Activated T-helper 9 cell treated with anti-CD3 and anti-CD28 coated beads, Interleukin-2, amount 50 U/mL, for 16 hours (primary cell): ENCODE measurements at places on chromosomes 6 and 20.

DNA sequence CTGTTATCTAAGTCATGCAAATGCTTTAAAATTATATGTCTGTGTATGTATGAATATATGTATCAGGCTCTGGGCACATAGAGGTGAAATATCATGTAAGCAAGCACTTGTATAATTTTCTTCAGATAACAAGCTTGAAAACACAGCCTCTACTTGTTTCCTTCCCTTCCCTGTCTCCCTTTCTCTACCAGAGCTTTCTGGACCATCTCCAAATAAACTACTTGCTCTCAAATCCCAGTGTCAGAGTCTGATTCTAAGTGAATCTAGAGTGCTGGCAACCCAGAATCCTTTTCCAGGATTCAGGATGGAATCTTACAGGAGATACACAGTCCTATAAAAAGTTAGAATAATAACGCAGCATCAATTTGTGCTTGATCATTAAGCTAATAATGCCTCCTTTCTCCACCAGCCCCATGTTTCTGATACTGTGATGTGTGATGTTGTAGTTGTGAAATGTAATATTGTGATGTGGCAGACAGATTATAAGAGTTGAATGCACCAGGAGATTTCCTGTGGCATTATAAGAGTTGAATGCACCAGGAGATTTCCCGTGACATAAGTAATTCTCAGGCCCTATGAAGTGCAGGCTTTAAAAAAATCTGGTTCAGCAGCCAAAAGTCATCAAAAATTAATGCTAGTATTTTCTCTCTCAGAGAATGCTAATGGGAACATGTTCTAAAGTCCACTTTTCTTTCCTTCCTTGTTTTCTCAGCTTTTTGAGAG, 89.6 kb downstream of the PCSK2 start:
- DNase-seq: no peak

DNA sequence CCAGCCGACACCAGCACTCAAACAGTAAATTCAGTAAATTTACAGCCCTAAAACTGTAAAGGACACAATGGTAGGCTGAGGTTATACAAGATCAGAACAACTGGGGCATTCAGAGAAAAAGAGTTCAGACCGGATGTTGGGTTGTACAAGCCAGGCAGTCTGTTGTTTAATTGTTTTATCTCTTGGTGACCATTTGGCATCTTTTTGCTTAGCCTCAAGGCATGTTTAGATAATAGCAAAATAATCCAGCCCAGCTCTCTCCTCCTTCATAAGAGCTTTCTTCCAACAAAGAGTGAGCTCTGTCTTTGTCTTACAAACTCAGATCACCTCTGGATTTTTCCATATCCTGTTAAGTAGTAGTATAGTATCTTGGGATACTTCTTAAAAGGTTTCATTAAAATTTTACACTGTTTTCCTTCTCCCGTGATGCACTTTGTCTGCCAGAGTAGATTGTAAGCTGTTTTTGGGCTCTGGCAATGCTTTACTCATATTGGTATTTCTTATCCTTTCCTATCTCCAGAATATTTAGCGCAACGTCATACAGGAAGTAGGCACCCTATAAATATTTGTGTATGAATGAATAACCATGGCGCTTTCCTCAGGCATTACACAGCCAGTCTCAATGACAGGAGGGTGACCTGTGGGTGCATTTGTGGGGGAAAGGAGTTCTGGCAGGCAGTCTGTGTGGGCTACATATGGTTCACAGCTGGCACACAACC, 35.6 kb upstream of the TRAM2 start:
- DNase-seq: no peak

GRCh38 chr6:106381881-106382280, 21.4 kb downstream of the CRYBG1 start:
- no peak for DNase-seq

DNA sequence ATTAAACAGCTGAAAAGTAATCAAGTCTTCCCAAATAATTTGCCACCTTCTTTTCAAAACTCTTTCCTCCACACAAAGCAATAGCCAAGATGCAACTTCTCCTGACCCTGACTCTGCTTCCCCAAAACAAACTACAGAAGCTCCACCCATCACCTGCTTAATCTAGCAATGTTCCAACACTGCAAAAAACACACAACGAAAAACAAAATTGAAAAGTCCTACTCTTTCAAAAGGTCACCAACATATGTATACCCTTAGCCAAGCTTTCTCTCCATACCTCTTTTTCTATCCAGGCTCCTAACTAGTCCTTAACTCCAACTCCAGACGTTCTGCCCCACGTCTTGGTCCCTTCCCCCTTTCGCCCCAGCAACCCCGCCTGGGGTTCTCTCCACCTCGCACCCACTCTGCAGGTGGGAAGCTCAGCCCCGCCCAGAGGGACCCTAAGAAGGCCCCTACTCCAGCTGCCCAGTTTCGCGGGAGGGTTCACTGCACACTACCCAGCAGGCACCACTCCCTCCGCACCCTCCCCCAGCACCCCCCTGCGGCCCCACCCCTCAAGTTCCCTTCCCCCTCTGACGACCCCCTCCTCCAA, 717 bp downstream of the CSNK2A1 start:
- DNase-seq: peak; percentile 15

DNA sequence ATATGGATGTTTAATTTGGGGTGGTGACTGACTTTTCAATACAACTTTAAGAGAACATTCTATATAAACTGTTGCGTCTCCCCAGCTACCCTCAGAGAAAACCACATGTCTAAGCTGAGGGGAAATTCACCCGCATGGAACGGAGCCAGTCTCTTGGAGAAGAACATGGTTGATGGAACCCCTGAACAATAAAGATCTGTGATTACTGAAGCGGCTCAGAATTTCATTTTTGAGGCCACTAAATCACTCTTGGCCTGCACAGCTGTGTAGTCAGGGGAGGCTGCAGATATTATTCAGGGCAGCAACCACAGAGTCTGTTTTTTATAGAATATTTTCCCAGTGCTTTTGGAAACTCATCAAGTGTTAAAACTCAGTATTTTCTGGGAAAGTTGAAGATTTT, 73.8 kb downstream of the EYA4 start:
- no peak for DNase-seq

DNA sequence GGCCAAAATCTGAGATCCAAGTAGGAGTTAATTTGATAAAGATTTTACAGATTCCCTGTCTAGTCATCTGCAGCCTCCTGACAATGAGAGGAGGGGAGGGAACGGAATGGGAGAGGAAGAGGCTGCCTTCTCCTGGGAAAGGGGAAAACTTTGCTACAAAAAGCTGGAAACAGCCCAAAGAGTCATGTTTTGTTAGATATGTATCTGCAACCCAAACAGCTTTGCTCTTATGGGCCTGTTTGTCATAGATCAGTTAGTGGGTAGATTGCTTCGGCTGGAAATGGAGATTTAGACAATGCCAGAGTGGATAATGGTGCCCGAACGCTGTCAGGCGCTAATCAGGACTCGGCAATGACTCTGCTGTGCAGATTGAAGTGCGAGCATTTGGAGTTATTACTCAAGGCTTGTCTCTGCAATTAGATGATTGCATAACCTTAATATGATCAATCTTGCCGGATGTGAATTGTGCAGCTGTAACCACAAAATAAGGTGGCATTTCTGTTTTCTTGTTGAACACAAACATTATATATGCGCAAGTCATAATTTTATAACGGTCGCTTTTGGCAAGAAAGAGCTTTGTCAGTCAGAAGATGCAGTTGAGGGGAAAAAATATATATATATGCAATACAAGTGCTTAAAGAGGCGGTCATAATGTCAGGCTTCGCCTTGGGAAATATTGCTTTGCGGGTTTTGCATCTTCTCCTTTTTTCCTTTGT, 92.4 kb upstream of the MAFB start:
- no peak for DNase-seq

DNA sequence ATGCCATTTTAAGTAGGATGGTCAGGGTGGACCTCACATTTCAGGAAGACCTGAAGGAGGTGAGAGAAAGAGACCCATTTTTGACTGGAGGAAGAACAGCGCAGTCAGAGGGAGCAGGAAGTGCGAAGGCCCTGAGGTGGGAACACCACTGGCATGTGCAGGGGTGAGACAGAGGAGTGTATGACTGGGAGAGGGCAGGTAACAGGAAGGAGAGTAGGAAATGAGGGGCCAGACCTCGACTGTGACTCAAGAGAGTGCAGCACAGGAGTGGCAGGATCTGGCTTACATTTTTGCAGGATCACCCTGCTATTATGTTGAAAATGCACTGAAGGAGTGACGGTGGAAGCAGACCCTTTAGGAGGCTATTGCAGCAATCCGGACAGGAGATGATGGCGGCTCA, 117.7 kb upstream of the CDYL start:
- no peak for DNase-seq

DNA sequence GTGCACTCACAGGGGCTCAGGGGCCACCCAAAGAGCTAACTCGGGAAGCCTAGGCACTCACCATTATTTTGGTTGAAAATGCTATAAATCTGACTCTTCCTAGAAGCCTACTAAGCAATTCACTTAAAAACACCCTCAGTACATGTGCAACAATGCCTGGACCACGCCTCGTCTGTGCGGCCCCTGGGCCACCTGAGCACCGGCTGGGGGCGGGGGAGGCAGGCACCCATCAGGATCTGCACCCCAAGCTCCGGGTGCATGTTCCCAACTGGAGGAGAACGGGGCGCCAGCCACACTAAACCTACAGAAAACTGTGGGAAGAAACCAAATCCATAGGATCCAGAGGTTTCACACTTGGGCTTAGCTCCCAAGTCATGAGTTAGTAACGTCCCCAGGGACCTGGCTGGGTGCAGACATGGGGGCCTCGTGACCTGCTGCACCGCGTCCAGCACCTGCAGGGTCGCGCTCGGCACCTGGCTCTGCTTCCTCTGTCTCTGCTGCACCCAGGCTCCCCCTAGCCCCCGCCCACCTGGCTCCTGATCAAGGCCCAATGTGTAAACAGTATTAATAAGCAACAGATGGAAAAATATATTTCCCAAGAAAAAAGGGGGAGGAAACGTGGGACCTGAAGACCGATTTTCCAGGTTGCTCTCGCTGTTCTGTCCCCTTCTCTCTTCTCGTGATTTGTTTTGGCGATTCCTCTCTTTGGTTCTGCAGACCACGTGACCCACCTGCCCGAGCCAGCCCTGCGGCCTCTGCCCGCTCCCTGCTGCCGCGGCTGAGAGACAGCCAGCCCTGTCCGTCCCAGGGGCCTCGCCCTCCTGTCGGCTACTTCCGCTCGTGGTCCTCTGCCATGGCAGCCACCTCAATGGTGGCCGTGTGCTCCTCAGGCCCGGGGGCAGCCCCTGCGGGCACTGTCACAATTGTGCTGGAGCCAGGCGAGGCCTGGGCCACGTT, 15.5 kb upstream of the HELZ2 start:
- no peak for DNase-seq

GRCh38 chr6:51116723-51117122, 298.1 kb downstream of the TFAP2B start:
- DNase-seq: no peak

DNA sequence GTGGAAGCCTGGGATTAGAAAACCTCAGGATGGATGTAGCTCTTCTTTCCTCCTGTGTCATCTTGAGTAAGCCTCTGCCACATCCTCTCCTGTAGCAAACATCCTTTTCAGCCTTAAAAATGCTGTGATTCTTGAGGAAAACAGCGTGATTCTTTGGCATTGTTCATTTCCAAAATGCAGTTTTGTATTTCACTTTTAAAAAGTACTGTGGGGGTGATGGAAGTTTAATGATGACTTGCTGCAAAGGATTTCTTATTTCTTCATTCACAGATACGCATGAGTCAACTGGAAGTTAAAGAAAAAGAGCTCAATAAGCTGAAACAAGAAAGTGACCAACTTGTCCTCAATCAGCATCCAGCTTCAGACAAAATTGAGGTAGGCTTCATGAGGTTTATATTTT, 23.9 kb upstream of the SNRNP48 start:
- DNase-seq: no peak

DNA sequence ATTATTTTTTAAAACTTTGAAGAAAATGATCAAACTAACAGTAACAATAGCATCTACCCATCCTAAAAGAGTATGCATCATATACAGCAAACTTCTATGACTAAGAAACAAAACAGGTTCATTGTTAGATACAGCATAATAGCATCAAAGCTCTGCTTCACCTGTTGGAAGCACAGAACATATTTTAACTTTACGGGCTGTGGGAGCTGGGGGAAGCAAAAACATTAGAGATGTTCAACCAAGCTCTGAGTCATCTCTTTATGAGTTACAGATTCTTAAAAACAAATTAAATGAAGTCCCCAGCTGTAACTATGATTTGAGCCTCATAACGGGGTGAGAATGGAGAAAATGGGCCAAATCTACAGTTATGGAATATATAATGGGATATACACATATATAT, 63.4 kb downstream of the SYNE1 start:
- no peak for DNase-seq

DNA sequence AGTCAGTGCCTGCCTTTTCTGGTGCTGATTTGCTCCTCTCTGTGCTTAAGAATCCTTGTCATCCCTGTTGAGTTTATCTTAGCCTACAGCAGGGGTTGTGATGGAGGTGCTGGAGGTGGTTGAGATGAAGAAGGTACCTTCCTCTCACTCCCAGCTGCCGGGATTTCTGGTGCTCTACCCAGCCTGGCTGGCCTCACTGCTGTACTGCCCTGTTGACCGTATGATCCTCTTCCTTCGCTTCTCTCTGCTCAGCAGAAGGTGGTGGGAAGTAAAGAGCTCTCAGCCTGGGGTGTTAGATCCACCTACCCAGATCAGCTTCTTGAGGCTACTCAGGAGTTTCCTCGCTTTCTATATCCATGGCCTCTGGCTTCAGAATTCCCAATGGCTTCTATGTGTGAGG, 101.0 kb upstream of the NXT1 start:
- no peak for DNase-seq

DNA sequence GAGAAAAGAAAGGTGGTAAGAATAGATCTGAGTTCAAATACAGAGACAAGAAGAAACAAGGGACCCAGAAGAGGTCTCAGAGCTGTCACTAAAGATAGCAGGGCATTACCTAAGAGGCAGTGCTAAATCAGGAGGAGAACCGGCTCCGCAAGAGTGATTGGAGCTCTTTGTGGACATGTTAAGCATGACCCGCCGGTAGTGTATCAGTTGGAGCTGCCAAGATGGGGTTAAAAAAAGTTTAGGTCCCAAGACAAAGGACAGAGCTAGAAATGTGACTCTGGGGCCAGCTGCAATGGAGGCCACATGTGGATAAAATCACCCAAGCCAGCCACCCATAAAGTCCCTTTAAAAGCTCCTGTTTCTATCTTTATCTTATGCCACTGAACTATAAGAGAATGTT, 93.4 kb downstream of the MBOAT1 start:
- no peak for DNase-seq

- DNase-seq: no peak
Measured at GRCh38 chr20:14418376-14418775, 81.0 kb upstream of the FLRT3 start.

- DNase-seq: no peak
Measured at GRCh38 chr20:4341804-4342485, 326.6 kb upstream of the RNF24 start.

DNA sequence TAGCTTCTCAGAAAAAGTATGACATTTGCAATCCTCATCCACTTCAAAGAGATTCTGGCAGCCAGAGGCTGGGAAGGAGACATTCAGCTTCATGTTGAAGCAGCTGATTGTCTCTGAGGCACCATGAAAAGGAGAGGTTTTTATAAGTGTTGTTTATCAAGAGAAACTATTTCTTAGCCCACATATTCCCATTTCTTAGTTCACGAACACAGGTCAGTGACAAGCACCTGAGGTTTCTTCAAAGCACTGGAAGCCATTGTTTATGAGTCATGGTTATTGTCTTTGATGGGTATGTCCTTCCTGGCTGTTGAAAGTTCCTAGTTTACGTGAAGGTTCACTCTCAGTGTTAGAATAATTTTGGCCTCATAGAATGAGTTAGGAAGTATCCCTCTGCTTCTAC, 3.0 kb upstream of the DDX43 start:
- DNase-seq: no peak

- DNase-seq: no peak
Measured at GRCh38 chr6:50610562-50610961, 102.8 kb upstream of the TFAP2D start.
